ENCODE measurements at places on chromosomes 5 and 9.

GRCh38 chr5:135185481-135186065 is 151.5 kb upstream of the PITX1 start:
- no peak for DNase-seq

DNA sequence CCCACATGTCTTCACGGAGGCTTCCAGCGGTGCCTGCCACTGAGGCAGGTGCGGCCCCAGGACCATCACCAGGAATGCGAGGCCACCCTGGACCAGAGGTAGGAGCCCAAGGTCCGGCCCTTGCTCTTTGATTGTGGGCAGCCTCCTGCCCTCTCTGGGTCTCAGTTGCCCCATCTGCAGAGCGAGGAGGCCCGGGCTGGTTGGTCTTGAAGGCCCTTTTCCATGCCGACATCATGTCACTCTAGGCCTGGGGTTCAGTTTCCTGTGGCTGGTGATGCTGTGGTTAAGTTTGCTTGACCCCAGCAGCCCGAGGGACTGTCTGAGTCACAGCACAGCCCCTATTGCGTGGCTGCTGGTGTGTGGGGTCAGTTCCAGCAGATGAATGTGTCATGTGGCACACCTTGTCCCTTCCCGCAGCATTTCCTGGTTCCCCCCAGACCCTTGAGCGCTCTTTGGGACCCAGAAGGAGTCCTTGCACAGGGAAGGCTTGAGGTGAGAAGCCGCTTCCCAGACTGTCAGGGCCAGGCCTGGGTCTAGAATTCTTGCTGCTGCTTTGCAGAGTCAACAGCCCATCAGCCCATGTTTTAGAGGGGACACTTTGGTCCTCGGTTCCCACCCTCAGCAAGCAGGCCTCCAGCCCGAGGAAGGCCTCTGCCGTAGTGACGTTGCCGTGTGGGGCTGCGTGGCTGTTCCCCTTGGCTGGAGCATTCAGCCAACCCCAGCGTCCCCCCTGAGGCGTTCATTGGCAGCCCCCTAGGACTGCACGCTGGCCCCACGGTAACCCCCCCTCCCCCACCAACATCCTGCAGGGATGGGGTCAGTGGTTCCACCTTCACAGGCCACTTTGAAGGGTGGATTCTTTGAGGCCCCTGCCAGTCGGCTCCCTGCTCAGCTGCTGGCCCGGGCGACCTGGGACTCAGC is 31.0 kb upstream of the HMCN2 start:
- DNase-seq, result no peak

DNA sequence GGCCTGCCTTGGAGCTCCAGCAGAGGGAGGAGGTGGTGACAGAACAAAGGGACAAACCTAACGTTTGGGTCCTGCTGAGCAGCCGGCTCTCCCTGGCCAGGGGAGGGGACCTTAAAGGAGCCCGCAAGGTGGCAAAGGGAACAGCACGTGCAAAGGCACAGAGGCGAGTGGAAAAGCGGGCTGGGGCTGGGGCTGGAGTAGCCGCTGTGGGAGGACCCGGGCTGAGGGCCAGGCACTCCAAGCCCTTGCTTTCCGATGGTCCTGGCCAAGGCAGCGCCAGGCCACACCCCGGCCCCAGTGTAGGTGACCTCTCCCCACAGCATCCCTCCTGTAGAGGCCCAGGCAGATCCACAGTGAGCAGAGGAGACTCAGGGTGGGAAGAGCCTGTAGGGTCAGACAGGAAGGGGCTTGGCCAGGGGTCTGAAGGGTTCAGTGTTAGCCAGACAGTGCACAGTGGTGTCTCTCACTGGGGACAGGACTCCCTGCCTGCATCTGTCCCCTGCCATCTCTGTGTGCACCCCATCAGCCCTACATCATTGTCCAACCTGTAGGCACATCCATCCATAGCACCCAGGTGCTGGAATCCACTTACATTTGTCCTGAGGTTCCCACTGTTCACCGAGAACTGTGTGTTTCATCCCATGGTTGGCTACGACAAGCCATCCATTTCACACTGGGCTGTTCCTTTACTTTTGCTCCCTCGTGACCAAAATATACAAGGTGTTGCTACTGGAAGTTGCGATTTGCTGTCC is 77.0 kb downstream of the NEK6 start:
- DNase-seq, result no peak

- DNase-seq, result no peak
Measured at GRCh38 chr5:11905206-11905605, 960 bp upstream of the CTNND2 start.

DNA sequence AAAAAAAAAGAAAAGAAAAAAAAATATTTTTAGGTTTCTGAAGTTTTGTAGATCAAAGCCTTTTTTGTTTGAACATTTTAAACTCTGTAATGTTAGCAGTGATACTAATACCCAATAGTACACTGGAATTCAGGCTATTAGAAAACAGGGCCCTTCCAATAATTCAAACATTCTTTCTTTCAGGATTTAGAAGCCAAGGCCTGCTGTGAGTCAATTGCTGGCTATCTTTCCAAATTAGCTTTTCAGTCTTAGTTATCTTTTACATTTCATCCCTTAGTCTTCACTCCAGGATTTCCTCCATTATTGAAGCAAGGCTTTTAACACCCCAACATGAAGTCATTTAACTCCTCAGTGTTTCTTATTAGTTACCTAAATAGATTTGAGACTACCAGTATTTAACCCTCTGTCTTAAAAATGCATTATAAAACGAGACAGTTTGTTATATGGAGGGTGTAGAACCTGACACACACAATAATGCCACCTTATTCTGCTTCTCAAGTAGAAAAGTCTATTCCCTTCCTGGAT is 951.9 kb upstream of the DMAC1 start:
- no peak for DNase-seq

- no peak for DNase-seq
Measured at GRCh38 chr5:112643339-112643971, 94.2 kb upstream of the APC start.

All from CD4-positive, alpha-beta memory T cell (primary cell).